ENCODE measurements at places on chromosomes 6 and 20.

DNA sequence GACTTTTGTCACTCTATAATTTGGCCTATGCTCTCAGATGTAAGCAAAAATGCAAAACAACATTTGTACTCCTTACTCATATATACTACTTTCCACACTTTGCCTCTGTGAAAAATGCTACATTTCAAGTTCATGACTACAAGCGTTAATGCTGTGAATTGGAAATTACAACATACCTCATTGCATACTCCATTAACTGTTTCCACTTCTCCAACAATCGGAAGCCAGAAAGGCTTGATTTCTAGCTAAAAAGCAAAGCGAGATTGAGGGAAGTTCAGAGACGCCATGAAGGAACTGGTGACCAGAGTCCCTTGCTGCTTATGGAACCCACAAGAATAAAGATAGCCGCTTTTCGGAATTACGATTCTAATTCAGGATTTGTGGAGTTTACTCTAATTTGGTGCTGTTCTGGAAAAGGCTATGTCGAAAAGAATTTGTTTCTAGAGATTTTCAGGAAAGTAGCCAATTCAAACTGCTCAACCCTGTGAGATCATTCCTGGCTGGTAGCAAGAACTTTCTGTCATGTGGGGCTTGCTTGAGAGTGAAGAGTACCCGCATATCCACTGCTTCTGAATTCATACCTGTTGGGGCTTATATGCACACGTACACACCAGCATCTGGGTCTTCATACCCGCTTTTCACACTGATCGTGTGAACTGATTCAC is 98.0 kb upstream of the CITED2 start:
- no peak for DNase-seq

- DNase-seq = no peak
Measured at GRCh38 chr6:53279293-53279692, 69.5 kb downstream of the ELOVL5 start.

- no peak for DNase-seq
Measured at GRCh38 chr6:111770263-111771093, 102.8 kb downstream of the FYN start.

DNA sequence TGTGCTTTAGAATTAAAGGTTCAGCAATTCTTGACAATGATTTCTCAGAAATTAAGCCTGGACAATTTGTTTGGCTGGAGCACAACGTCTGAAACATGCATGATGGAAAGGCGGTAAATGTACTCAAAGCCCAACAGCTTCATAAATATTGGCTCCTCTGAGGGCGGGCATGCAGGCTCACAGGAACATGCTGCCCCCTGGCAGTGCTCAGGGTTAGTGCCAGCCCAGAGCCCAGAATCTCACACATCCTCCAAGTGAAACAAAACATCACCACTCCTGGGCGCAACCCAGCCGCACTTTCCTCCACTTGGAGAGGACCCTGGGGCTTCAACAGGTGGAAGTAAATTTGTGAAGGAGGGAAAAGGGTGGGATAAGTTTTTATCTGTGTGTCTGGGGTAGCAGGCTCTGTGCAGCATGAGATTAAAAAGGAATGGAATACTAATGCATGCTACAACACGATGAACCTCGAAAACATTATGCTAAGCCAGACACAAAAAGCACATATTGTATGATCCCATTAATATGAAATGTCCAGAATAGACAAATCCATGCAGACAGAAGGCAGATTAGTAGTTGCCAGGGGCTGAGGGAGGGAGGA is 54.1 kb upstream of the PTPRT start:
- DNase-seq = no peak

GRCh38 chr6:134553936-134554335 is 236.0 kb upstream of the SGK1 start:
- DNase-seq = no peak

GRCh38 chr6:167706313-167707109 is 120.2 kb upstream of the AFDN start:
- no peak for DNase-seq

DNA sequence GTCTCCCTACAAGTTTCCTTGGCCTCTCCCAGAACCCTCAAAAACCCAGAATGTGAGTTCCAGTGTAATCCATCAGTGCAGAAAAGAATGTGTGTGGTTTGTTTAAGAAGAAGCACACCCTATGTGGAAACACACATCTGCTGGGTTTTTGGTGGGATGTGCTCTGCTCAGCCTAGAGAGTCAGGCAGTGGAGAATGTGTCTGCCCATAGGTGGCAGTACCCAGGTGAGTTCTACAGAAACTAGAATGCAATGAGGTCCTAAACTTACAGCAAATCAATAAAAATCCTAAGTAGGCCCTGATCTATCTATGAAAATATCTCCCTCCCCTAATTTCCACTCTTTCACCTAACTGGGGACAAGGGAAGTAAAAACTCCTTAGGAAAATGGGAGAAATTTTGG is 437.3 kb downstream of the DHX35 start:
- DNase-seq = no peak

DNA sequence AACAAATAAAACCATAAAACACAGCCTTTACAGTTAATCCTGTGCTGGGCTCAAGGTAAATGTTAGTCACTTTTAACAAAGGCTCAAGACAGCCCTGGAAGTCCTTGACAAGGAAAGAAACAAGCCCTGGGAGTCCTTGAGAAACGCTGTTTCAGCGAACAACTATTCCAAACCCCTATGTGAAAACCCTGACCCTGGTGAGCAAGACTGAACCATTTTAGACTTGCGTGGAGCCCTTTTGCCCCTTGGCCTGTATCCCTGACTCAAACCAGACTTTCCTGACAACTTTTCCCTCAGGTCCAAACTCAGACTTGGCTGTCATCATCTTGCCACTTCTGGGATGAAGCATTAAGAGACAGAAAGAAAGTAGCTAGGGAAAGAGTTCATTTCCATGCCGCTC is 180.4 kb downstream of the AIG1 start:
- DNase-seq = no peak

GRCh38 chr6:14857501-14857900 is 388.4 kb upstream of the JARID2 start:
- no peak for DNase-seq
